ENCODE measurements at places on chromosomes 7 and 10.

DNA sequence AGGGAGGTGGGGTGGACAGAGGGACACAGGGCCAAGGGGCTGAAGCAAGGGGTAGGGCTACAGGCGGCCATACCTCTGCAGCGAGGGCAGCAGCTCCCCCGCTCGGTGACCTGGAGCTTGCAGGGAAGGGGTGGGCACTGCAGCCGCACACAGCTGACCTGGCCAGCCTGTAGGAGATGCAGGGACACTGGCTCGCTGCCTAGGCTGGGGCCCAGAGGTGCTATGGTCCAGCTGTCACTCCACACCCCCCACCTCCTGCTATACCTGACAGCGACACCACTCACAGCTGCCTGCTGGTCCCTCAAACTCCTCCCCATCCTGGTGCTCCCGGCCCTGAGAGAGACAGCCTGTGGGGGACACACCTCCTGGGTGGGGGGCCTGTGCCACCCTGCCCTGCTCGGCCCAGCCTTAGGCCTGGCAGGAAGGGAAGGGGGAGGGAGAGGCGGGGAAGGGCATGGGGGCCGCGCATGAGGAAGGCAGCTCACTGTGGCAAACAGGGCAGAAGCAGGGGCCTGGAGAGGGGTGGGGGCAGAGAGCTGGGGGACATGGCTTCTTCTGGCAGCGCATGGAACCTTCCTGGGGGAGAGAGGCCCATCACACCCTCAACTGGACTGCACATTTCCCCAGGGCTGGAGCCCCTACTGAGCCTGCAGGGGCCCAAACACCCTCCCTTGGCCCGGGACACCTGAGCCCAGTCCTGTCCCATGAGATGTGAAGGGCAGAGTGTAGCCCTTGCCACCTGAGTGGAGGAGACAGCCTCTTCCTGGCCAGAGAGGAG, 23.9 kb downstream of the ATP6V1F start:
- DNase-seq = no peak

- no peak for DNase-seq
Measured at GRCh38 chr10:85851325-85851724, 515.3 kb downstream of the GRID1 start.

GRCh38 chr7:14504134-14504533, 398.4 kb downstream of the DGKB start:
- no peak for DNase-seq

- DNase-seq = no peak
Measured at GRCh38 chr10:78426181-78426580, 392.5 kb downstream of the RPS24 start.

DNA sequence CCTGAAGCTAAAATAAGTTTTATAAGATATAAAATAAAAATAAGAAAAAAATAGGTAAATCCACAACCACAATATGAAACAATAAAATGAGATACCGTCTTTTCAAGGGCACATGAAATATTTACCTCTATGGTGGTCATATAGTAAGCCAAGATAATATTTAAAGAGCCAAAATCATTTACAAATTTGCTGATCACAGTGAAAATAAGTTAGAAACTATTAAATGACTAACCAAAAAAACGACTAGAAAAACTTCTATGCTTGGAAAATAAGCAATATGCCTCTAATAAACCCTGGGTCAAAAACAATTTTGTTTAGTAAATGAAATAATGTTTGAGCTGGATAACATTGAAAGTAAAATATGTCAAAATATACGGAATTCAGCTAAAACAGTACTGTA, 535.2 kb downstream of the GRID1 start:
- DNase-seq = no peak

- DNase-seq = no peak
Measured at GRCh38 chr10:49661140-49661856, 18.2 kb upstream of the C10orf53 start.

DNA sequence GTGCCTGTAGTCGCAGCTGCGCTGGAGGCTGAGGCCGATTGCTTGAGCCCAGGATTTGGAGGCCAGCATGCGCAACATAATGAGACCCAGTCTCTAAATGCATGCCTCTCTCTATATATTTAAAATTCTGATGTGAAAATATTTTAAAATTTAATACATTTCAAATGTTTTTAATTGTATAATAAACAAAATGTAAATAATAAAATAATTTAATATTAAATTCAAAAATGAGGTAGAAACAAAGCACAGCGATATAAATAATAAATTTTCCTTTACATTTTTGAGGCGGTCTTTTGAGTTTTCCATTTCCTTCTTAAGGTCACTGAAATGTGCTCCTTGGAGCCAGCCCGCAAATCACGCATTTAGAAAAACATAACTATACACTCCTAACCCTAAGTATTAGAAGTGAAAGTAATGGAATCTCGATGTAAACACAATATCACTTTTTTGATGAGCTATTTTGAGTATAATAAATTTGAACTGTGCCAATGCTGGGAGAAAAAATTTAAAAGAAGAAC, 523 bp upstream of the CDK1 start:
- peak; percentile 25 for DNase-seq

GRCh38 chr10:1210667-1211066, 154.5 kb downstream of the WDR37 start:
- DNase-seq = no peak

GRCh38 chr10:94315975-94316464, 46.7 kb downstream of the NOC3L start:
- no peak for DNase-seq

DNA sequence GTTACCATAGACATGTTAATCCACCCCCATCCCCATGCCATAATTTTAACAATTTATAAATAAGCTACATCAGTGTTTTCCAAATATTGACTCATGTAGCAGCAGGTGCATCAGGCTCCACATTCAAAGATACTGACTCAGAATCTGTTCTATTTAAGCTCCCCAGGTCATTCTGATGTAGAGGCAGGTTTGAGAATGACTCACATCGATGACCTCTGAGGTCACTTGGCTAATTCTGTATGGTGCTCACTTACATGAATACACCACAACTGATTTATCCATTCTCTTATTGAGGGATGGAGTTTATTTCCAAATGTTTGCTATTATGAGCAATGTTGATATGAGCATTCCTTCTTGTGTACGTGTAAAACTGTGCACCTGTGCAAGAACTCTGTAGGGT, 1159.0 kb downstream of the TYW1 start:
- no peak for DNase-seq

DNA sequence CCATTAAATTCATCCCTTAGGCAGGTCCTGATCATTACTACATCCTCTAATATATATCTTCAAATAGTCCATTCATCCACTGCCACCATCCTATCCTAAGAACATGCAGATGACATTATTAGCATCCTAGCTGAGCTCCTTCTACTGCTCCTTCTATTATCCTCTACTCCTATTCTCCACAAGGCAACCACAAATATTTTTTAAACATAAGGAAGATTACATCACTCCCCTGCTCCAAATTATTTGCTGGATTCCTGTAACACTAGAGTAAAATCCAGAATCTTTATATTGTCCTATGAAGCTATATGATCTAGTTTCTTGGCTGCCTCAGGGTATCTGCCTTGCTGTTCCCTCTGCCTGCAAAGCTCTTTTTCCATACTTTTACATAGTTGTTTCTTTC, 176.3 kb upstream of the SLC26A5 start:
- no peak for DNase-seq

- no peak for DNase-seq
Measured at GRCh38 chr7:128406314-128407232, 3.2 kb downstream of the IMPDH1 start.

- DNase-seq = peak; percentile 99
Measured at GRCh38 chr10:79223091-79224048, 123.9 kb upstream of the PPIF start.

DNA sequence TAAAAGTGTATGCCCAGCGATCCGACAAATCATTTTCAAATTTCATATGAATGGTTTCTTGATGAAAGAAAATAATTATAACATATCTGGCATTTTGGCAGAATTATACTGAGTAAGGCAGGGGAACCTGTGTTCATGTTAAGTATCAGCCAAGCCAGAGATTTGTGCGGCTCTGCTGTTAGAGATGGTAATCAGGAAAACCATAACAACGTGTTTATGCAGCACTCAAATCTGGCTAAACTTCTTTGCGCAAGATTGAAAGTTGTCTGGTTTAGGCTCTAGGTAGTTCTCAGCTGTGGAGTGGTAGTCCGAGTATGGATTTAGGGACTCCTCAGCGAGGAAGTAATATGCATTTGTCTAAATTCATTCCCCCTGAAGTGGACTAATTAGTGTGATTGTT, 8.9 kb upstream of the CTBP2 start:
- no peak for DNase-seq

DNA sequence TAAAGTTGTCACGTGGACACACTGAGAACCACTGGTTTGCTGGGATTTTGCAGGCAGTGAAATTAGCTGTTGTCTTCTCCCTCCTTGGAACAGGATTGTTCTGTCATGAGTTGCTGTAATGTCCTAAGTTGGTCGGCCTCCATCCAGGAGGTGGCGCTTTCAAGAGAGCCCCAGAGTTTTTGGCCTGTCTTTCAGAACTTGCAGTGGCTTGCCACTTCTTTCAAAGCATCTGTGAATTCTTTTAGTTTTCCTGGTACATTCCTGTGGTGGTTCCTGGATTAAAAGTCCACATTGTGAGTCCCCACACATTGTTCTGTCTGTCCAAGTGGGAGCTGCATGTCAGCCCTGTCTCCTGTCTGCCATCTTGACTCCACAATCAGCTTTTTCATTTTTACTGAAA, 133.8 kb downstream of the PON1 start:
- DNase-seq = no peak

GRCh38 chr7:99083068-99083651, 60.7 kb downstream of the SMURF1 start:
- DNase-seq = no peak

DNA sequence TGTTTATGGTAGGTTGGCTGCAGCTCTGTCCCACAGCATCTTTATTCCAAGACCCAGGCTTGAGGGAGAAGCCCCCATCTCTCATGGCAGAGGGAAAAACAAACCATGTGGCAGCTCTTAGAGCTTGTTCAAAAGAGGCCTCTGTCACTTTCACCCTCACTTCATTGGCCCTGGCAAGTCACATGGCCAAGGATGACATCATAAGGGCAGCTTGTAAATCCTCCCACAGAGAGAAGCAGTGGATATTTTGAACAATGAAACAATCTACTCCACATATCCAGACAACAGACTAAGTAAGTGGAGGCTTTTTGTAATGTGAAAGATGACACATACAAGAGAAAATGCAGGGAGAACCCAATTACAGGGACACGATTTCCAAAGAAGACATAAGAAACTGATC, 108.1 kb downstream of the GRID1 start:
- no peak for DNase-seq

DNA sequence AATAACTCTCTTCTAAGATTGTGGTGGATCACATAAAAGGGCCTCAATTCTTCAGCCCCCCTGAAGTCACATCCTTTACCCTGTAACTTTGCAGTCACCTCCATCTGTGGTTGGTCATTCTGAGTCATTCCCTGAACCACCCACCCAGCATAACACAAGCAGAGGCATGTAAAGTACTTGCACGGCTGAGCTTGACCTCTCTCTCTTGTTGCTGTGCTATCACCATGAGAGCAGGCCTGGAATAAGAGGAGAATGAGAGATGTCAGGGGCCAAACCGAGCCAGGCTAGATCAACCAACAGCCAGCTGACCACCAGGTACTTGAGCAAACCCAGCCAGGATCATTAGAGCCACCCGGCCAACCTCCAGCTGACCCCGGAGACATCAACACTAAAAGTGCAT, 13.5 kb upstream of the STK17A start:
- DNase-seq = no peak

DNA sequence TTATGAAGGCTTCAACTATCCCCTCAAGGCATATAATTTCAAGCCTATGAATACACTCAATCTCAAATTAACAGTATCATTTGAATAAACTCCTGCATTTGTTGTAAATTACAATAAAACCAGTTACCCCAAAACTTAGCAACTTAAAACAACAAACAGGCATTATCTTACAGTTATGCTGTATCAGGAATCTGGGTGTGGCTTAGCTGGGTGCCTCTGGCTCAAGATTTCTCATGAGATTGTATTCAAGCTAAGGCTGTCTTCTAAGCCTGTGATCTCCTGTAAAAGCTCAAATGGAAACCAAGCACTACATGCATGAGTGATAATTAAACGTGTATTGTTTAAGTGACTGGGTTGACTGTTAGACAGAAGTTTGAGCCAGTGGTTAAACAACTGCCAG, 341.0 kb upstream of the PHF14 start:
- DNase-seq = no peak

DNA sequence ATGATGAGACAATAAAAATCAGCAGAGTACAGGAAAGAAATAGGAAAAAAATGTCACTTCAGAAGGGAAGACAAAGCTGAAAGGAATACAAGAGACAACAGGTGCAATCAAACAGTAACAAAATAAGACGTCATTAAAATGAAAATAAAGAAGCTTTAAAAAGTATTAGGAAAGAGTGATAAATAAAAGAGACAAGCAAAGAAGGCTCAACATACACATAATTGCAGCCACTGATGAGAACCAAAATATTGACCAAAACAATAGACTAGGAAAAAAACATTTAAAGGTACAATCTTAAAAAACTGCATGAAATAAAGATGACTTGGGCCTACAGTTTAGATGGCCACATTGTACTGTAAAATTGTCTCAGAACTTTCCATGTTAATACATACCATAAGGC, 160.5 kb upstream of the MINDY3 start:
- DNase-seq = no peak

GRCh38 chr10:52483587-52483986, 169.5 kb downstream of the DKK1 start:
- DNase-seq = no peak

GRCh38 chr10:27188259-27188658, 33.1 kb downstream of the MASTL start:
- no peak for DNase-seq

- no peak for DNase-seq
Measured at GRCh38 chr7:44541028-44541869, at the start of gene NPC1L1. TSS of gene NPC1L1 (minus strand) at chr7:44541330. CDS start at chr7:44541259, 71 bp downstream.

DNA sequence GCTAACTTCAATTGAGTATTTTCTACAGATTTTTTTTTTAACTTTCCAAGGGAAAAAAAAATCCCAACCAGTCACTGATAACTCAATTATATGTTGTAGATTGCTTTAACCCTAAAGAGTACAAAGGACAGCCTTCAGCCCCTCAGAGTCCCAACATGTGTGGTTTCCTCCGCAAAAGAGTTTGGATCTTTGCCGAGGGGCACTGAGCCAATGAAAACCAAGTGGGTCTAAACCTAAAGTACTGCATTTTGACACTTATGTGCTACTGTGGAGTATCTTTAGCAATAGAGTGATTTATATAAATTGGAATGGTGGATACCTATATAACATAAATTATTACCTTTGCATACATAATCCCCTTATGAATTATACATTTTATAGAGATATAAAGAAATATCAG, 91.5 kb downstream of the SEMA3D start:
- DNase-seq = no peak

- DNase-seq = no peak
Measured at GRCh38 chr10:114212153-114212552, 26.9 kb upstream of the VWA2 start.
